Activated T-helper 17 cell treated with anti-CD3 and anti-CD28 coated beads, Interleukin-2, amount 50 U/mL, for 72 hours (primary cell): ENCODE measurements at places on chromosomes 1 and 21. TPM values are rescaled to one million over a fixed set of nuclear protein-coding genes. Genes with fewer than 3 reads are reported as not detected.

- ATAC-seq, result peak; percentile 97
These were observed 9.4 kb upstream of the TARBP1 start for GRCh38 chr1:234488054-234489006.

DNA sequence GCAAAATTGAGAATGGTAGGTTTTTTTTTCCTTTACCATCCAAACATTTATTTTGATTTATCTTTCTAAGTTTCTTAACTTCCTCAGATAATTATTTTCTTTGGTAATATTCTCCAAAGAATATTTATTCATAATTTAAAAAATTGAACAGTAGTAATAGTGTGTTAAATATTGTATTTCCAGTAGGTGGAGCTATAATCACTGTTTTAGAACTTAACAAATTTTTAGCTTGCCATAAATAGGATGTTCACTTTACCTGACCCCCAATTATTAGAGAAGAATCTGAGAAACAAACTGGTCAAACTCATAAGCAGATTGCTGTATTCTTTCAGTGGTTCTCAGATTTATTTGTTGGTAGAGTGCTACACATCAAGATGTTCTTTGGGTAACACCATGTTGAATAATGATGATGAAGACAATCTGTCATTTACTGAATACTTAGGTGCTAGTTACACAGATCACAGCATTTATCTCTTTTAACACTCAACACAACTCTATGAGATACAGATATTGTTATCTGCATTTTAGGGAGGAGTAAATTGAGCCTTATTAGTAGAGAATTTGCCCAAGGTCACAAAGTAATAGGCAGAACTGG, 82.4 kb upstream of the GPR88 start:
- ATAC-seq, result no peak

- no peak for ATAC-seq
These were observed 8.5 kb downstream of the COLGALT2 start for GRCh38 chr1:184028854-184029623.

DNA sequence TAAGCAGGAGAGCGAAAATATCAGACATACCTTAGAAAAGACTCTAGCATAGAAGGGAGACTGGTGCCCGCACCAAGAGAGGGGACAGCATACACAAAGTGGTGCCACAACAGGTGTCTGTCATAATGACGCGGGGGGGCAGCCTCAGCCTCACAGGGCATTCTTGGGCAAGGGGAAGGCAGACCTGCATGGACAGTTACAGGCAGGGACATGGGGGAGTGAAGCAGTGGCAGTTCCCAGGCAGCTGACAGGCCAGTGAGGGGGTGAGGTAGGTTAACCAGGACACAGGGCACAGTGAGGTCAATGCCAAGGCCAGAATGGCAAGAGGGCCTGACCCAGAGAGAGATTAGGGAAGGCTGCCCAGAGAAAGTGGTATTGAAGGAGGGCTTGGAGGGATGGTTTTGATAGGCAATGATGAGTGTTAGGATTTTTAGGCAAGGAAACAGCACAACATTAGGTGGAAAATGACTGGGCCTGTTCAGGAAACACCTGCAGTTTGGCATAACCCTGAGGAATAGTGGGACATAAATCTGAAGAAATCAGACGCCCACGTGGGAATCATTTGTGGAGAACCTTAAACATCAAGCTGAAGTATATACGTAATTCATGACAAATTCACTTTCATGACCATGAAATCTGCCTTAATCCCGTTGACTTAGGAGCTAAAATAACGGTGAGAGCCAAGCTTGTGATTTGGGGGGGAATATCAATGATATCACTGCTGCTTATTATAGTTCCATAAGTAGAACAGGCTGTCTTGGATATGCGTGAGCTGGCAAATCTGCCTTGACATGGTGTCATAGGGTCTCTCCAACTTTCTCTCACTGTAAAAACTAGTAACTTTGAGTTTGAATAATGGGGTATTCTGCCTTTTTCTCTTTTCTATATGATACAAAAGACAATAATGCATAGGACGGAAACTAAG, 8.9 kb downstream of the PTPN14 start:
- ATAC-seq, result no peak

DNA sequence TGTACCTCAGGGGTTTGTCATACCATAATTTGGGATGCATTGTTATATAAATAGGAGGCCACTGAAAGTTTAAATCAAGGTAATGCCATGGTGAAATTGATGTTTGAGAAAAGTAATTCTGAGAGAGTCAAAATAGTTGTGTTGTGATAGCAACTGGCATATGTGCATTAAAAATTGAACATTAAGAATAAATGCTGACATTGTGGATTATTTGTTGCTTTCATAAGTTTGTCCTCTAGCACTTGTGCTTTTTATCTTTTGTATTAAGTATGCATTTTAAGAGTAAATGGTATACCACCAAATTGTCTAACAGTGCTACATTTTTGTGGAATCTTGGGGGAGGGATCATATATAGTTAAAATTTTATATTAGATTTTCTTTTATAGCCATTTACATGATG, 275.9 kb upstream of the CACYBP start:
- ATAC-seq, result no peak

AMY1B gene
- total RNA-seq, result not detected
